ENCODE measurements at places on chromosomes 3 and 15.

DNA sequence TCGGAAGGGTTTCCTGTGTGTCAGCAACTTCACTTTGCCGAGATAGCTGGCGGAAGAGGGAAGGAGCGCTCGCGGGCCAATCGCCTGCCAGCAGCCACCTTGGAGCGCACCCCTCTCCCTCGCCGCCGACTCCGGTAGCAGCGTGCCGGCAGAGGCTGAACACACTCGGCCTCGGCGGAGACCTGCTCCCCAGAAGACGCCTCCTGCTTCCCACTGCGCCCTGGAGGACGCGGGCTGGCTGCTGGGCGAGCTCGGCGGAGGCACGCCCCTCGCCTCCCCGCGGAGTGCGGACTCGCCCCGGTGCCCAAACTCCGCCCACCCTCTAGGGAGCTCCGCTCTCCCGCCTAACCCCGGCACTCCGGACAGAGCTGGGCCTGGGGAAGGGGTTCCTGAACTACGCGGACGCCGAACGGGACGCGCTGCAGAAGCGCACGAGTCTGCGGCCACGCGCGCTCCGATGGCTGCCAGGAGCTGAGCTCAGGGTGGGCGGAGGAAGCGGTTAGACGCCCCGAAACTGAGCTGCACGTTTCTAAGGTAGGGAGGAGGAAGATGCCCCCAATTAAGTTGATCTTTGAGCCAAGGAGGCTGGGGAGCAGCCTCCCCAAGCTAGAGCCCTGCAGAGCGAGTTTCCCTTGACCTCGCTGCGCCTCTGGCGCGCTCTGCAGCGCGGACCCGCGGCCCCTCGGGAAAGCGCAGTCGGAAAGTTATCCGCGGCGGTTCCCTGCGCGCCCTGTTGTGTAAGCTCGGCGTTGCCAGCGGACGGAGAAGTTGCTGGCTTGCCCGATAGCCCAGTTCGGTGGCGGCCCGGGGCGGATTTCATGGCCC, at the start of gene P2RY1:
P2RY1 (plus strand) TSS at position 356 of the 825 bp plus-strand sequence. CDS start 652 bp downstream, outside the sequence.
- peak; percentile 9 for DNase-seq

- no peak for DNase-seq
Observed at GRCh38 chr3:11566478-11566877, 77.2 kb downstream of the VGLL4 start.

DNA sequence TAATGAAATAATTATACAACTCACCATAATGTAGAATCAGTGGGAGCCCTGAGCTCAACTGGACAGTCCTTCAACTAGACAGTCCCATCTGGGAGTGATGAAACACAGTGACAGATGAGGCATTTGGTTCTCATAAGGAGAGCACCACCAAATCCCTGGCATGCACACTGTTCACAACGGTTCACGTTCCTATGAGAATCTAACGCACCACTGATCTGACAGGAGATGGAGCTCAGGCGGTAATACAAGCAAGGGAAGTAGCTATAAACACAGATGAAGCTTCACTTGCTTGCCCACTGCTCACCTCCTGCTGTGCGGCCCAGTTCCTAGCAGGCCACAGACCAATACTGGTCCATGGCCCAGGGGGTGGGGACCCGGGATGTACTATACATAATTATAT, 17.0 kb downstream of the PRKAR2A start:
- no peak for DNase-seq

DNA sequence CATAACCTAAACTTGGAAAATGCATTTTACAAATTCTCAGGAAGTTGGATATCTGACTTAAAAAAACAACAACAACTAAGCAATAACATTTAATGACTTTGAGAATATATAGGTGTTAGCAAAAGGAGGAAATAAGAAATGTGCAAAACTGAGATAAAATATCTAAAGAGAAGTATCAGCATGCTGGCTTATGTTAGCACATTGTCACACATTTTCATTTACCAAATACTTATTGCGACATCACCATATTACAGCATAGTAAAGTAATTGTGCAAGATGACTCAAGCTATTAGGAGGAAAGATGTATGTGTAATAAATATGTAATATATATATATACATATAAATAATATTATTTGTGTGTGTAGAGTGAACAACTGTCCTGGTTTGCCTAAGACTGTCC, 9.2 kb downstream of the PTX3 start:
- no peak for DNase-seq

Measured in CD4-positive, alpha-beta T cell treated with Interleukin-4 for 4 hours (primary cell).